ENCODE measurements at places on chromosomes 2 and 18.

GRCh38 chr2:128314348-128315121, 4.1 kb downstream of the HS6ST1 start:
- DNase-seq, result no peak

DNA sequence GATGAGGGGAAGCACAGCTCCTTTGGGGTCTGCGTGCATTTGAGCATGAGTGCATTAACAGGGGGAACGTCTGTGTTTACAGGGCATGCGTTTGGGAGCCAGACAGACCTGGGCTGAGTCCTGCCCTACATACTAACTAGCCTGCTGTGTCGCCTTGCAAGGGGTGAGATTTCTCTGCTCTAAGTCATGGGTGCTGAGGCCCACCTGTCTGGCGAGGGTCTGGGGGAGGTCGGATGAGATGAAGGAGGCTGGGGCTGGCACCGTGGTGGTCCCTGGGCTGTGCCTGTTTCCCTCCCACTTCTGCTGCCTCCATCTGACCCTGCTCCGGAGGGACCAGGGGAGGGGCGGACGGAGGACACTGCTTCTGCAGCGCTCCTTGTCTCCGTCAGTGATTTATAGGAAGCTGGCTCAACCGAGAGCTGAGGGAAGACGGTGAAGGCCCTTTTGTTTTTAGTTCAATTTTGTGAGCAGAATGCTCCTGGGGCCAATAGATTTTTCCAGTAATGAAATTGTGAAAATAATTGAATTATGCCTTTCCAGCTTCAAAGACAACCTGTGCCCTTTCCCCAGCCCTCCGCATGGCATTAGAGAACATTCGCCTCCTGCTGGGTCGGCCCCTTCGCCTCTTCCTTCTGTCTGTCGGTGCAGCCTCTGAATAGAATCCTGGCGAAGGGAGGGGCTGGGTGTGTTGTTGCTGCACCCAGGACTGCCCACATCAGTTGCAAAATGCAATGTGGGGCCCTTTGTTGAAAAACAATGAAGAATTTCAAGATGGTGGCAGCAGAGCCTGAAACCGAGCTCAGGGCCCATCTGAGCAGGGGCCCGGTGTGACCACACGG, 49.7 kb downstream of the RRM2 start:
- no peak for DNase-seq

GRCh38 chr2:203846490-203847105, 21.0 kb upstream of the CTLA4 start:
- no peak for DNase-seq

DNA sequence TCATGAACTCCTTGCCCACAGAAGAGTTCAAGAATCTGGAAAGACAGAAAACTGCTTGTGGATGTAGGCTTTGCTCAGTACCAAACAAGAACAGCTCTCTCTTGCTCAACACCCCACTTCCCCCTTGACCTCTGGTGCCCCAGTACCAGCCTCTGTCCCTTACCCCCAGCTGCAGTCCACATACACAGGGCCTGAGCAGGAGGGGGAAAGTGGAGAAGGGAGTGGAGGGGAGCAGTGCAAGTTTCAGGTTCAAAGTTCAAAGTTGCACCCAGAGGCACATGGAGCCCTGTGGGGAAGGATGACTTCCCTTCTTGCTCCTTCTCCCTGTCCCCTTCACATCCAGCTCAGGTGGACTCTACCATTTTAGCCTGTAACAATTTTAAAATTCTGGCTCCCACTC, 61.1 kb upstream of the LPIN2 start:
- no peak for DNase-seq

DNA sequence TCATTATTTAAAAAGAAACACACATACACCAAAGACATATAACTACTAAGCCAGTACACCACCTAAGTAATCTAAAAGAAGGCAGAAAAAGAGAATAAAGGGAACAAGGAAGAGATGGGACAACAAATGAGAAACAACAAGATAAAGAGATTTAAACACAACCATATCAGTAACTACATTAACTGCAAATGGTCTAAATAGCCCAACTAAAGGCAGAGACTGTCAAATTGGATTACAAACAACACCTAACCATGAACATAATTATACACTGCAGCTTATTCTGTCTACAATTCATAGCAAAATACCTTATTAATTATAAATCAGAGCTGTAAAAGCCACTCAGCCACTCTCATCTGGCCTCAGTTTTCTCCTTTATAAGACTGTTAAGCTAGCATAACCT, 15.0 kb downstream of the PPP4R1 start:
- no peak for DNase-seq

DNA sequence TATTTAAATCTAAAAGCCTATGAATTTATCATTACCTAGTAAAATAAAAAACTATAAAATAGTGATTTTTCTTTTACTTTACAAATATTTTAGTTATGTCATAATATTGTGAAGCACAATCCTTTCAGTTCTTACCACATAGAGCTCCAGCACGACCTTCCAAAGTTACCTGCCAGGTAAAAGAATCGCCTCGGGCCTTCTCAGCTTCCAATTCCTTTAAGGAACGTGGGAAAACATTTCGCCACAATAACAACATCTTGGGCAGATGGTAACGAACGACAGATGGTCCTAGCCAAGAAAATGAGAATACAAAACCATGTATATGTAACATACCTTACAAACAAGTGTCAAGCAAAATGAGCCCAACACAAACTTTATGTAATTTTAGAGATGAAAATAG, 23.7 kb downstream of the HEATR5B start:
- no peak for DNase-seq

DNA sequence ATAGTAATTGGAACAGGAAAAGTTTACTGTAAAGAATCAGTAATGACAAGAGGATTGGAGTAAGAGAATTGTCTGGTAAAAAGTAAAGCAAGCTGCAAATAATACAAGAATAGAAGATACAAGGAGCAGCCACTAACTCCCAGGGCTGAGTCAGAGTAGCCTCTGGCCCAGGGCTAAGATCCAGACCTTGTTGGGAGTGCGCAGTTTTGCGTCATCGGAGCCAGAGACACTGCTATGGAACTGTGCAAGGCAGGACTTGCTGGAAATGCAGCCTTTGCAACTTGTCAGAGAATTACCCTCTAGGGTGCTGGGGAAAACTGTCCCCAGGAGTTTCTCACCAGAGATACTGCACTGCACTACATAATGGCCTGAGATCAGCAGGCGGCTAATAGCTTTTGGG, 135.2 kb downstream of the NYAP2 start:
- DNase-seq, result no peak

- DNase-seq, result no peak
These were observed 29.8 kb downstream of the STARD6 start for GRCh38 chr18:54327818-54328217.

DNA sequence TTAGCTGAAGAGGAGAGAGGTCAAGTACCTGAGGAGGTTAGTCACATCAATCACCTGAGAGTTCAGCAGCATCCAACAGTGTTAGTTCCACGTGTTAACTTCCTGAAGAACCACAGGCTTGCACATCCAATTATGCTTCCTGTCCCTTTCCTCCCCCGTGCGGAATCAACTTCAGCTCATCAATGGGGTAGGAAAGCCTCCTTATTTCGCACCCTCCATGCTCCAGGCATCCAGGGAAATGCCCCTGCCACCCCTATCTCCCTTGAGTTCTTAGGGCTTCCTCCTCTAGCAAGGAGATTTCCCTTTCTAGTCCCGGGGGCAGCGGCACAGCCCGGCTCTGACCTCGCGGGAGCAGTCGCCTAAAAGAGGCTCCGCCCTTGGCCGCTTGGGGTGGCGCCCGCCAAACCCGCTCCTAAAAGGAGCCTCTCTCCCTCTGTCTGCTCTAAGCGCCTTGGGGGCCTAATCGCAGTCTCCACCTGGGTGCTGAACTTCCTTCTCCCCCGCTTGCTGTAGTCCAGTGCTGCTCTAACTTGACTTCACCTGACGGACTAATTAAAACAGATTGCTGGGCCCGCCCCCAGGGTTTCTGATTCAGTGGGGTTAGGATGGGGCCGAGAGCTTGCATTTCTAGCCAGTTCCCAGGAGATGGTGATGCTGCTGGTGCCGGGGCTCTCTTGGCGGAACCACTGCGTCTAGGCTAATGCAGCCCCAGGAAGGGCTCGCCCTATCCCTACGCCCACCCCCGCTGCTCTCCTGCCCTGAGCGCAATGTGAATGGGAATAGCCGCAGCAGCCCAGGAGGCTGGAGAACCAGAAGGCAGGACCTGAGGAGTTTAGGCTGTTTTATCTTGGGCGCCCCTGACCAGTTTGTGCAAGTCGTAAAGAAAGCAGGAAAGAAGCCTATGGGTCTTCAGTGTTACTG, 3.4 kb upstream of the TET3 start:
- DNase-seq, result no peak

DNA sequence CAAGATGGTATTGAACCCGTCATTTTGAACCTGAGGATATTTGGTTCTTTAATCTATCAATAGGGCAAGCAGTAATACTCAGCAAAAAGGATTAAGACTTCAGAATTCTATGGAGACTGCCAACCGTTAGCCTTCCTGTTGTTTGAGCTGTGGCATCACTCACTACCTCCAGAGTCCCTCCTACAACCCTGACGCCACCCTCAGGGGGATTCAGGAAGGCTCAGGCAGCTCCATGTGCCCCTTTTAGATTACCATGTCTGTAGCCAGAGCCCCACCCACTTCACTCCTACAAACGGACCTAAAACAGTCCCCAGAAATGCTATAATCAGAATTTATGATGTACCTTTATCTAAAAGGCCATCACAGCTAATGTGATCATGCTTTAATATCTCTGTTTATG, 172.9 kb downstream of the EPHA4 start:
- no peak for DNase-seq

DNA sequence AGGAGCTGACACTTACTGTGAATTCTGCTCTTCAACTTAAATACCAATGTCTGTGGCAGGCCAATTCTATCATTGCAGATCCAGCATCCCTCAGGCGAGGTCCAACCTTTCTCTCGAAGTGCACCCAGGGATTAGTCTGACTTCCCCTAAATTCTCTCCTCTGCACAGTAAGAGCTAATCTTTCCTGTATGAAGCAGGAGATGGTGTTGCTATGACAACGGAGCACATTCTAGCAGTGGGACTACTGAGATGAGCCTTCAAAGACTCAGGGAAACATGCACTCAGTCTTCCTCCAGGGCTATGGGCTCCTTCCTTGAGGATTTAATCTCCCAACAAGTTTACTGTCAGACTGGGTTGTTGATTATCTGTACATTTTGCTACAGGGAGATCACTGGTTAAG, 176.3 kb downstream of the NOL4 start:
- no peak for DNase-seq

GRCh38 chr18:57052173-57052572, 94.7 kb upstream of the BOD1L2 start:
- no peak for DNase-seq

GRCh38 chr2:183390109-183390508, 265.9 kb downstream of the NUP35 start:
- no peak for DNase-seq

DNA sequence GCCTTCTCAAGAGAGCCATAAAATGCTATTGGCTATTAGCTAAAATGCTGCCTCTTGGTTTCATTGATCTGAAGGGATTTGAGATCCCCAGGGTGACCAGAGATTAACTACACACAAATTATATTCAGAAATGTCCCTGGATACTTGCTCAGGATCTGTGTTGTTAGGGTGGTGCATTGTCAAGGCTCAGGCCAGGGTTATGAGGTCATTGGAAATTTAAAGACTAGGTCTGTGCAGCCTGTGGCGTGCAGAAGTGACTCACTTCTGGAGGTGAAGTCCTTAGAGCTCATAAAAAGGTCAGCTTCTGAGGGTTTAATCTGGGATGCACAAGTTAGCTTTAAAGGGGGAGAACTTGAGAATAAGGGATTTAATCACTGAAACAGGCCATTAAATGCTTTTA, 23.5 kb downstream of the LRRTM1 start:
- DNase-seq, result no peak

GRCh38 chr2:237058423-237058822, 27.3 kb upstream of the COPS8 start:
- no peak for DNase-seq

- DNase-seq, result no peak
These were observed 593 bp downstream of the ZNF514 start for GRCh38 chr2:95158891-95159619.

DNA sequence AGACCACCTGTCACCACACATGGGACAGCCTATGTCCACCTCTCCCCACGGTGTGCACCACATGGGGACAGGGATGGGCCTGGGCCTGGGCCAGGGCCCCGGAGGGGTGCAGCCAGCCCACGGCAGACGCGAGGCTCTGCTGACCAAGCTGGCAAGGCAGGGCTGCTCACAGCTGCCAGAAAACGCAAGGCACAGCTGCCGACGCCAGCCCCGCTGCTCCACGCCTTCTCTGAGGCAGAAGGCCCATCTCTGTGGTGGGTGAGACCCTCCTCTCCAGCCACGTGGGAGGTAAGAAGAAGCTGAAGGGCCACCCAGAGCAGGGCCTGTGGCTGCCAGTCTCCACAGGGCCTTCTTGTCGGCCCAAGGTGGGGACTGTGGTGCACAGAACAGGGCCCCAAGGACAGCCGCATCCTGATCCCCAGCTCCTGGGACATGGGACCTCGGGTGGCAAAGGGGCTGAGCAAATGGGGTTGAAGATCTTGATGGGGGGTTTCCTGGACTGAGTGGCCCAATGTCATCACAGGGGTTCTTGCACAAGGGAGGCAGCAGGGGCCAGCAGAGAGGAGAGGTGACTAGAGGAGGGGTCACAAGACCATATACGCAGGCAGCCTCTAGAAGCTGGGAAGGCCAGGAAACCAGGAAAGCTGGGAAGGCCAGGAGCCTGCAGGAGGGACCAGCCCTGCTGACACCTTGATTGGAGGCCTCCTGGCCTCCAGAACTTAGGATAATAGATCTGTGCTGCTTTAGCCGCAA, 72.3 kb downstream of the NDUFA10 start:
- DNase-seq, result no peak

GRCh38 chr2:196486146-196486545, 153.4 kb upstream of the CCDC150 start:
- peak; percentile 33 for DNase-seq

GRCh38 chr2:121860033-121860757, 104.7 kb downstream of the TSN start:
- DNase-seq, result no peak

GRCh38 chr2:186590350-186590758, 498 bp downstream of the ITGAV start:
- no peak for DNase-seq

DNA sequence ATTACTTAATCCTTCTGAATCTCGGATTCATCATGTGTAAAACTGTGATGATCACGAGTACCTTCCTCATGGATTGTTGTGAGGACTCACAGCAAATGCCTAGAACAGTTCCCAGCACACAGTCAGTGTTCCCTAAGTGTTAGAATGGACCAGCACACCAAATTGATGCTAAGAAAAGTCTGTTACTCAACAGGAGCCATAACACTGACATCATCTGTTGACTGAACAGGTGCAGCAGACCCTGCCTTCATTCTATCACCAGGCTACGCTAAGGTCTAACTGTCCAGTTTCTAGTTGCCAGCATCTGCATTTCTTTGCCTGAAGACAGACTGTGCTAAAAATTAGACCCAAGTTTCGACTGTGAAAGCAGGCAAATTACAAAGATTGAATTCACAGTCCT, 18.6 kb downstream of the DTNB start:
- DNase-seq, result no peak

GRCh38 chr2:172011812-172012575, 12.2 kb downstream of the METAP1D start:
- no peak for DNase-seq

- no peak for DNase-seq
These were observed 623.0 kb downstream of the BCL11A start for GRCh38 chr2:59930430-59930829.

- no peak for DNase-seq
These were observed 71.9 kb downstream of the TAF4B start for GRCh38 chr18:26298107-26298506.

GRCh38 chr2:58025150-58025933, 21.3 kb upstream of the VRK2 start:
- DNase-seq, result no peak

- no peak for DNase-seq
These were observed 279.5 kb downstream of the AGAP1 start for GRCh38 chr2:235773188-235773928.
